ENCODE measurements at places on chromosomes 1 and 21.

- DNase-seq: peak; percentile 57
Observed at GRCh38 chr1:240706150-240706935, 94.4 kb upstream of the GREM2 start.

- no peak for DNase-seq
Observed at GRCh38 chr1:228454238-228454637, 32.9 kb upstream of the RNF187 start.

DNA sequence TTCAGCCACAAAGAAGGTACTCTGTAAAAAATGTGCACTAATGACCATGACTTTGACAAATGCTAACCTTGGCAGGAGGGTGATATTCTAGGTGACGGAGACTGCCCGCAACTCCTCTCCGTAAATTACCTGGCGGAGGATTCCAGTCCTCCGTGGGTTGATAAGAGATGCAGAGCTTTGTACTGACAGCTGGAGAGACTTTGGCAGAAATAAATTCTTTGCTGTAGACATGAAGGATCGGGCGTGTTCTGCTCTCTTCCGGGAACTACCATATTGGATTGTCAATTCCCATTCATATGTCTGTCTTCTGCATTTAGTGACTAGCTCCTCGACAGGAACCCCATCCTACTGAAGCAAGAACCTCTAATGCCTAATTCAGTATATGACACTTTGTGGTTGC is 158.3 kb upstream of the KAZN start:
- DNase-seq: no peak

GRCh38 chr1:157085421-157085820 is 14.2 kb downstream of the ETV3L start:
- DNase-seq: no peak

- DNase-seq: no peak
Observed at GRCh38 chr1:215076322-215076721, 6.2 kb upstream of the KCNK2 start.

GRCh38 chr1:13622446-13622845 is 38.8 kb downstream of the PDPN start:
- no peak for DNase-seq
